Kidney (tissue), 22 donors: ENCODE measurements at places on chromosomes 5 and 9. TPM values are rescaled to one million over a fixed set of nuclear protein-coding genes. Genes with fewer than 3 reads are reported as not detected.

DNA sequence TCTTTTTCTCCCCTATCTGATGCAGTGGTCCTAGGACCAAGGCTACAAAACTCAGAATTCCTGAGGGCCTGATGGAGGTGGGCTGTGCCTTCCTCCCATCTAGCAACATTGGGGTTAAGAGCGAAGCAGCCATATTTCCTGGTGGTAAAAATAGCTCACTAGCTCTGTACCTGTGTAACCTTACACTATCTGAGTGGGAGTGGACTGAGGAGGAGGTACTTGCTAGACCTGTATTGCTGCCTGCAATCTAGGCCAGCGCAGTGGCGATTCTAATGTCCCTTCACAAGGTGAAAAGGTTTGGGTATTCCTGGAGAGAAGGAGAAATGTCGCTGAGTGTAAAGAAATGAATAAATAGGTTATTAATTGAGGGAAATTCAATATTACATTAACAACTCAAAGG, 80.2 kb upstream of the LIFR start:
- peak; percentile 66 for DNase-seq

DNA sequence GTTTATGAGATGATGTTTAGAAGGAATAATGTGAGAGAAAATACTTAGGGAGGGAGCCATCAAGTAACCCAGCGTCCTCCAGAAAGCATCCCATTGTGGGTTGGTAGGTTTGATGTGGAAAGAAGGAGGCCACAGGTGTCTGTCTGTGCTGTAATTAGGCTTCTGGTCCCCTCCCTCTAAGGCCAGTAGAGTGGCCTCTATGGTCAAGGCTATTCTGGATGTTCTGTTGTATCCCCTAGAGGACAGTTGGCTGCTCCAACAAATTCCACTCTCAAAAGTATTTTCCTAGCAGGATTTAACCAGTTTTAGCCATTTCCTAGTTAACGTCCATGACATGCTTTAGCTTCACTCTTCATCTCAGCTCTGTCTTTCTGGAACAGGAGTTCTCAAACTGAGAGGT, 106.5 kb downstream of the EGFLAM start:
- DNase-seq = no peak

DNA sequence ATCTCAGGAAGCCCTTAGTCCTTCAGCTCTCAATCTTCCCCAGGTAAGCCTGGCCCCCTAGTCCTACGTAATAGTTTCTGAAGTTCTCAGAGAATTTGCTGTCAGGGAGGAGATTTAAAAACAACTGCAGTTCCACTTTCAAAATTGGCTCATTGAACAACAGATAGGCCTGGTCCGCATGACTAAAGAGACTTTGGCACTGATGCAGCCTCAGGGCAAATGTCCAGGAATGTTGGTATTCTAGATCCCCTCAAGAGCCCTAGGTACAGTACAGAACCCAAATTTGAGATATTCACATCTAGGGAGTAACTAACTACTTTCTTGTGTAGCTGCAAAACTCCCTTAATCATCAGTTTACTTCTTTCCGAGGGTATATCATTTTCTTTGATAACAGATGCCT, 162.8 kb downstream of the GABRG2 start:
- no peak for DNase-seq

- DNase-seq = no peak
These were observed 2.0 kb downstream of the TENT4A start for GRCh38 chr5:6715271-6715670.

GRCh38 chr9:16329671-16330113, 540.8 kb downstream of the BNC2 start:
- peak; percentile 47 for DNase-seq

- DNase-seq = no peak
These were observed 204.8 kb downstream of the CDH9 start for GRCh38 chr5:26833596-26833995.

DNA sequence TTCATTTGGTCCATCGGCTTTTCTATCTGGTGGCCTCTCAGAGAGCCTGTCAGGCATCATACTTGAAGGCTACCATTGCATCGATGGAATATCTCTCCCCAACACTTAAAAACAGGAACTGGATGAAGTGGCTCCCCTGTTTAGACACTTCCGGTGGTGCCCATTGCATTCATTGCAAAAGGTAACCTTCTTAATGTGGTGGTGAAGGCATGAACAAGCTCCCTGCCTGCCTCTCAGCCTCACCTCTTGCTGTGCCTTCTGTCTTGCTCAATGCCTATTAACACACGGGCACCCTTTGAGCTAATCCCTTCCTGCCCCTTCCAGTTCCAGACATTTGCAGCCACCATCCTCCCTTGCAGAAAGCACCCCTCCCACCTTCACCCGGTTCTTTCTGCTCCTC, 233.1 kb upstream of the MSX2 start:
- no peak for DNase-seq

DNA sequence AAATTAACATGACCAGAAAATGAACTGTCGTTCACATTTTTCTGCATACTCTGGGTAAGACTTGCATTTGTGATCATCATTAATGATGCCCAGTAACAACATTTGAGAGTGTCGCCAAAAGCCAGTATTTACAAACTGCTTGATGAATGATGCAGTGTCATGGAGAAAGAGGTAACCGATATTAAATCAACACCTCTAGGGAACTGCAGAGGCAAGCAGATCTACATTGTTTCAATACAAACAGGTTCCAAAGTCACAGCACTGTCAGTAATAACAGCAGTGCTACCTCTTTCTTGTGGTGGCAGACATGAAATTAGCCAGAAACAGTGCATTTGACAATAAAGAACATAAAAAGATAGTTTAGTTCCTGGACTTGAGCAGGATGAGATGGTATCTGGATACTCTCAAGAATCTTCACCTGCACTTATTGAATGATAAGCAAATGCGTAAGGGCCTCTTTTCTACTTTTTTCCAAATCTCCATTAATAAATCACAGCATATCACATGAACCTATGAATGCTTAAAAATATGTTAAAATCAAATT, 456.6 kb downstream of the ARHGEF28 start:
- no peak for DNase-seq

DNA sequence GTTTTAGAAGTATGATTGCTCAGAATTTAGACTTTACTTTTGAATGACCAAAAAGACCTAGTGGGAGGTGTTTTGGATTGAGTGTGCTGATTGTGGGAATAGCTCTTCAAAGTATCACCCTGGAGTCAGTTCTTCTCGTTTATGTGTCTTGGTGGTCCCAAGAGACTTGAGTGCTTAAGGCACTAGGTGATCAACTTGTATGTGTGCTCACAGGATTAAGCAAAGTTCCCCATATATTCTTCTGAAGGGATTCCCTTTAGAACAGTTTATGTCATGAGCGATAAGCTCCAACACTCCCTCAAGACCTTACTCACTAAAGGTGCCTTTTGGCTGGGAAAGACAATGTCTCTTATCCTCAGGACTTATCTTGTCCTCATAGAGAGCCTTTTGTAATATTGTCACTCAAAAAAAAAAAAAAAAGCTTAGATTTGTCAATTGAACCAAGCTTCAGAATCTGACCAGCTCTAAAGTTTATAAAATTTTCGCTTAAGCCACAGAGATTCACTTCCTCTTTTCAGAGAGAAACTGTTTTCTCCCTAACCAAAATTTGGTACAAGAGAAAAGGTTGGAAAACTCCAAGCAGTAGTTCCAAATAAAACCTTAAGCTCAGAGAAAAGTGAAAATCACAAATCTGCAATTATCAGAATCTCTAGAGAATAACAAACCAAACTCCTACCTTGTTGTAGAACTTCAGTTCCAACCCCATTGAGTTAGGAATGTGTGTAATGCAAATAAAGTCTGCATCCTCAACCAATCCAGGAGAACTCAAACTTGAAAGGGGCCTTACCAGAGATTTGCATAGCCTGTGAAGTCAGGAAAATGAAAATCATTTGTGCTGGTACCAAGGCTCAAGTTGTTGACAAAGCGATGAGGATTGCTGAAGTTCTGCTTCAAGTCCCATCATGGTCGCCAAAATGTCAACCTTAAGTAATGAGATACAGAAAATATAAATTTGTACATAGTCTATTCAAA, 40.0 kb upstream of the PDZD2 start:
- no peak for DNase-seq

DNA sequence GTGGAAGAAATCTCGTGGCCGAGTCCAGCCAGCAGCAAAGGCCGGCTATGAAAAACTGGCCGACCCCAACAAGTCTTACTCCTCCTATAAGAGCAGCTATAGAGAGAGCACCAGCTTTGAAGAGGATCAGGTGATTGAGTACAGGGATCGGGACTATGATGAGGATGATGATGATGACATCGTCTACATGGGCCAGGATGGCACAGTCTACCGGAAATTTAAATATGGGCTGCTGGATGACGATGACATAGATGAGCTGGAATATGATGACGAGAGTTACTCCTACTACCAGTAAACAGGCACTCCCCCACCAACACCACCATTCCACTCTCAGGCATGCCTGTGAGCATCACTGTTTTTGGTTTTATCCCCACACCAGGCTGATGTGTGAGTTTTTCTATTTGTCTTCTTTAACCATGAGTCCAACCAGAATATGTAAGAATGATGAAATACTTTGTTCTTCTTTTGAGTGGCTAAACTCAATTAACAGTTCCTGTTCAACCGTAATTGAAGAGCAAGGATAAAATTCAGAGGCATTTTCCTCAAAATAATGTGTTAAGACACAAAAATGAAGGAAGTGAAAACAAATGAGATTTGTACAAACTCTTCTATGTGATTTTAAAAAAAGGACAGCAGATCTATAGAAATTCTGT, 35.5 kb downstream of the RFK start:
- DNase-seq = no peak

DNA sequence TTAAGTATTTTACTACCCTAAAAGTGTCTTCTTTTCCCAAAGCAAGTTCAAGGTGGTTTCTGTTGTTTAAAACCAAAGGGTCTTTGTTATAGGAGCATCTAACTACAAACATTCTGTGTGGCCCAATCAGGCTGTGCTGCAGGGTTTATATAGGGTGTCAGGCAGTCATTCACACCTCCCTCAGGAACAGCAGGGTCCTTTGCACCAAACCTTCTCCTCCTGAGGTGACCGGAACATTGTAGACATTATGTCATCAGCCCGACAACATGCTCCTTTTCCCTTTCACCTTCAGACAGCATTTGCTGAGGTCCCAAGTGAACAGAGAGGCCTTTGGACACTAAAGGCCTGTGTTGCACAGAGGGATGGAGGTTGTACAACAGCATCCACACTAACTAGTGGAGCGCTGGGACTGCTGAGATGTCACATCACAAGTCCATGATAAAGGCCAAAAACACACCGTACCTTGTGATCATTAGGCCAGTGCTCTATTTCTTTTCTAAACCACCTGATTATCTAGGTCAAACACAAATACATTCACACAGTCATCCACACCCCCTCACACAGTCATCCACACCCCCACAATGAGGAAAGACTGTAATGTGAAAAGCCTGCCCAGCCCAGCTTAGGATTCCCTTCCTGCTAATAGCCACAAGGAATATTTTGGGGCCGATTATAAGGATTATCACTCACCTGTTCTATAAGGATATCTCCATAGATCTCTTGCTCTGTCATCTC, 123.8 kb upstream of the VLDLR start:
- no peak for DNase-seq

DNA sequence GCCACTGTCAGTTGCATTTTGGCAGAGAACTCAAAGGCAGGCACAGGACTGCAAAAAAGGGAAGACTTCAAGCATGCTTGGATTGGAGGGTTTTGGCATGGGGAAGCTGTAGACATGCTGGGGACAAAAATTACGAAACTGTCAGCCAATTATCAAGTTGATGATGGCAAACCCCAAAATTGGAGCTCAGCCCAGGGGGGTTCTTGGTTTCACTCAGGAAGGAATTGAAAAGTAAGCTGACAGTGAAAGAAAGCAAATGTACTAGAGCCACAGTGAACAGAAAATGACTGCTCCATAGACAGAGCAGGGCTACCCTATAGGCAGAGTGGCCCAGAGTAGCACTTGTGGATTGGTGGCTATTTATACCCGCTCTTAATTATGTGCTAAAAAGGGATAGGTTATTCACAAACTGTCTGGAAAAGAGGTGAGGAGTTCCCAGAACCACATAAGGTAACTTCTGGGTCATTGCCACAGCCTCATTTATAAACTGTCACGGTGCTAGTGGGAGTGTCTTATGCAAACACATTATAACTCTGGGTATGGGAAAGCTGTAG, 14.6 kb upstream of the CFAP95 start:
- no peak for DNase-seq

- DNase-seq = no peak
These were observed 13.6 kb downstream of the TIMD4 start for GRCh38 chr5:156949424-156949823.

DNA sequence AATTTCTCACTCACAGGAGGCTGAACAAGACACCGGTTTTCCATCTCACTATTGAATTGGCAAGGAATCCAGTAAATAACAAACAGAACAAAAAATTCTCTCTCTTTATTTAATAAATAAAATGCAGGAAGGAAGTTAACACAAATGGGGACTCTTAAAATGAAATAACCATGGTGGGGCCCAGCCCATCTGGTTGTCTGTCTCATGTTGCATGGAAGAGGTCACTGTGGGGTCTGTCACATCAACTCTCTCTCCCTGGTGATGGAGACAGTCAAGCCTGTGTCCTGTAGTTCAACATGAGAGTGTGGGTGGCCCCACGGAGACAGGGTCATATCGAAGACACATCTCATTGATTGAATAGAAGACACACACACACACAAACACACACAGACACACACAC, 297.7 kb downstream of the IRX2 start:
- DNase-seq = peak; percentile 67

GRCh38 chr9:128098297-128099230, 29.0 kb downstream of the PTGES2 start:
- DNase-seq = peak; percentile 98

DNA sequence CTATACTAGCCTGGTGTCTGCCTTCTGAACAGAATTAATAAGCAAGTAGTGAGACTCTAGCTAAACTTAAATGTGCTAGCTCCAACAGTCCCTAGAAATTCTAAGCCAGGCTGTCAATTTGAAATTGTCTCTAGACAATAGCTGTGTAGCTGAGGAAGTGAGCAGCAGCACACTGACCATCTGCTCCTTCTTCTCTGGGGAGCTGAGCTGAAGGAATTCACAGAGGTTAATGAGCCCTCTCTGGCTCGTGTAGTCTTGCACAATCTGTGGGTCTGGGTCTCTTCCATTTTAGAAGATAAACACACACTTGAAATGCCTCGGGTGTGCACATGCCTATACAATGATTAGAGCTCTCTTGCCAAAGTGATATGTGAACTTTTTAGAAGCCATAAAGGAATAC, 63.5 kb upstream of the BARX1 start:
- no peak for DNase-seq

Gene TLR4
- 33.4 TPM for total RNA-seq

Gene LCN9
- total RNA-seq = not detected

Gene EIF4EBP3
- 22.6 TPM for total RNA-seq

Gene ACTBL2
- total RNA-seq = 0.13 TPM

Gene ZBED3
- total RNA-seq = 20.7 TPM

Gene OGN
- 3.8 TPM for total RNA-seq

Gene CDO1
- total RNA-seq = 3.0 TPM

Gene SLC28A3
- total RNA-seq = 1.0 TPM

Gene ITGA2
- total RNA-seq = 44.5 TPM

Gene ANKRD20A1
- total RNA-seq = 4.2 TPM

Gene NRG2
- 1.9 TPM for total RNA-seq

Gene PCDHAC2
- 3.6 TPM for total RNA-seq

Gene C9orf50
- 1.1 TPM for total RNA-seq

Gene PCDHB5
- 7.5 TPM for total RNA-seq

Gene CCDC171
- 5.1 TPM for total RNA-seq
